ENCODE measurements at places on chromosomes 16 and 17.

DNA sequence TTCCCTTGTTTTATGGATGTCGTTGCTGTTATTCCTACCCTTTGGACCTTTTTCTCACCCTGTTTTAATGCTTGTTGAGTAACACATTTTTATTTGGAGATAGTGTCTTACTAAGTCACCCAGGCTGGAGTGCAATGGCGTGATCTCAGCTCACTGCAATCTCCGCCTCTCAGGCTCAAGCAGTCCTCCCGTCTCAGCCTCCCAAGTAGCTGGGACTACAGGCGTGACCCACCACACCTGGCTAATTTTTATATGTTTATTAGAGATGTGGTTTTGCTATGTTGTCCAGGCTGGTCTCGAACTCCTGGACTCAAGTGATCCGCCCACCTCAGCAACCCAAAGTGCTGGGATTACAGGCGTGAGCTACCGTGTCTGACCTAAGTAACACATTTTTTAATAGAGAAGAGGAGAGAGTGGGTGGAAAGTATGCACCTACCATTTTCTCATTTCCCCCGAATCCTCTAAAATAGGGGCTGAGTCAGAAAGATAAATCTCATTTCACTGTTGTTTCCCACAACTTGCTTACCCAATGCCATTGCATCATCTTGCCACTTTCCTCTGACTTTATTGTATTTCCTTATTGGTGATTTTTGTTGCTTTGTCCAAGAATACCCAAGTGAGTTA, 7.0 kb downstream of the DHX40 start:
- DNase-seq, result no peak

GRCh38 chr16:83648347-83648746, 159.4 kb upstream of the HSBP1 start:
- DNase-seq, result no peak

GRCh38 chr16:50071075-50071671, 5.4 kb downstream of the HEATR3 start:
- no peak for DNase-seq

DNA sequence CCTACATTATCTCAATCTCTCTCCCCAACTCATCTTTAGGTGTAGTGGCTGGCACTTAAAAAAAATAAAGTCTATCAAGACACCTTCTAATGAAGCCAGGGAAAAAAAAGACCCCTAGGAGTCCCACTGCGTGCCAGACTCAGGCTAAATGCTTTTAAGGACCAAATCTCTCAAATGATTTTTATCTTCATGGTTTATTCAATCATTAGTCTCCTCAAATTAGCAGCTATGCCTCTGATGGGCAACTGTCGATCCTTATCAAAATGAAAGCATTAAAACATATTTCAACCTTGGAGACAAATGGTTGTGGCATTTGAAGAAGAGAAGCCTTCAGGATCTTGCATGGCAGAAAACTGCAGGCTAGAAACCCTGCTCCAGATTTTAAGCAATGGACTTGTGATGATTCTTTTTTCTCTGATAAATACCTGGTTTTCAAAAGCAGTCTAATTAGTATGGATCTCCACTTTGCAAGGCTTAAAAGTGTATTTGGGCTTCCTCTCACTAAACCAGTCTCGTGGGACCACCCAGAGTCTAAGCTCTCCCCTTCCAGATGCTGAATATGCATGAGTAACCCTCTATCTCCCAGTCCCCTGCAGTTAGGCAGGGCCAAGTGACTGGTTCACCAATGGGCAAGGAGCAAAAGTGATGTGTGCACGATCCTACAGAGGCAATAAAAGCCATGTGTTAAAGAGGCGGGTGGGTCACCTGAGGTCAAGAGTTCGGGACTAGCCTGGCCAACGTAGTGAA, 14.9 kb downstream of the ITPRIPL2 start:
- DNase-seq, result no peak

DNA sequence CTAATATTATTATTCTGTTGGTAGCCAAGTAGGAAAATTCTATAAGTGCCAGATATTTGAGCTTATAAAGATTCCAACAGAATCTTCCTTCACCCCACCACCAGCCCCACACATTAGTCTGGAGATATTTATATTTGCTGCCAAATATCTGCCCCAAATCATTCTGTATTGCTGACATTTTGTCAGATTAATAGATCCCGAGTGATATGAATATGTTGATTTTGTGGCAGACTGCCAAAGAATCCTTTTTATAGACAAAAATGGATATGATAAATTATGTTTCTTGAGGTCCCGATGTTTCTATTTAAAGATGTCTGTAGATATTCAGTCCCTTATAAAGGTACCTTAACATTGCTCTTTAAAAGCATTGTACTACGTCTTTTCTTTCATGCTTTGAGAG, 162.2 kb upstream of the KCNJ16 start:
- no peak for DNase-seq

- DNase-seq, result no peak
Measured at GRCh38 chr16:51393381-51394005, 242.4 kb upstream of the SALL1 start.

DNA sequence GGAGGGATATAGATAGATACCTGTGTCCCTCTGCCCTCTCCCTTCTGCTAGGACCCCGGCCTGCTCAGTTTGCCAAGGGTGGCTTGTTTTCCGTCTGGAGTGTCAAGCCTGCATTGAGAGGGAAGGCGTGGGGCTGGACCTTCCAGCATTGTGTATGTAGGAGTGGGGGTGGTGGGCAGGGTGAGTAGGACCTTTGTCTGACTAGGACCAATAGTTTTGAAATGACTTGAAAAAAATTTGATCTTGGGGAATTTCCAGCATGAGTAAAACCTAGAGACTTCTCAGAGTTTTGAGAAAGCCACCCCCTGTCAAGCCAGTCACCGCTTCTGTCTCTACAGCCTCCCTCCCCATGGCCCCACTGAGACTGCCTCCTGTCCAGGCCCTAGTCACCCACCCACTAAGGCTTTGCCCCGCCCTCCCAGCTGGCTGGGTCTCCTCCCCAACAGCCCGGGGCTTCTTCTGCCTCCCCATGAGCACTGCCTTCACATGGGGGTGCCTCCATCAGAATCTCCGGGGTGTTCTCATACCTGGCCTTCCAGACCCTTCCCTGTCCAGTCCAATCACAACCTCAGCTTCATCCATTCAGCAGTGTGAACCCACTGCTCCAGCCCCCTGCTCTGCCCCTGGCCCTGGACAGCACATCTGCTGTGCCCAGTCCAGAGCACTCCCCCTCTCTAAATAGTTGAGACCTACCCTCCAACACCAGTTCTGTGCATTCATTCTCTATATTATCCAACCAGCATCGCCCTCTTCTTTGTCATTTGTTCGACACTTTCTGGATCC, 207.0 kb downstream of the MSI2 start:
- no peak for DNase-seq

- no peak for DNase-seq
Measured at GRCh38 chr16:89436366-89436765, 54.0 kb downstream of the ANKRD11 start.

- no peak for DNase-seq
Measured at GRCh38 chr16:83945587-83945986, 7.5 kb upstream of the OSGIN1 start.

GRCh38 chr17:68963958-68964357, 8.8 kb upstream of the ABCA8 start:
- DNase-seq, result no peak

DNA sequence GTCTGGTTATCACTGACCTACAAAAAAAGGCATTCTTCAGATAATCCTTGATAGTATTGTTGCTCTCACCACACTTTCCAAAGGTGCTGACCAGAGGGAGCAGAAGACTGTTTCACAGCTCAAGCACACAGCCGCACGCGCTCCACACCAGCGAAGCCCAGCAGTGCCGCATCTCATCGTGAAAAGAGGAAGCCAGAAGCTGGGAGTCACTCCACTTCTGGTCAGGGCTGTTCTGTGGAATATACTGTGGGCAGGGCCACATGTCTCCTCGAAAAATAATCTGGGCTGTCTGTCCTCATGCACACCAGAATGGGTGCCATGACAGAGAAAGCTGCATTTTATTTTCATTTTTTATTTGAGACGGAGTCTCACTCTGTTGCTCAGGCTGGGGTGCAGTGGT, 7.3 kb upstream of the PRSS36 start:
- no peak for DNase-seq

Data from T-helper 1 cell (primary cell).